ENCODE measurements at places on chromosomes 7 and 10. TPM values are rescaled to one million over a fixed set of nuclear protein-coding genes. Genes with fewer than 3 reads are reported as not detected.

GRCh38 chr10:88114368-88114767, 250.9 kb downstream of the PTEN start:
- H3K27ac ChIP-seq = no peak overlapping the region
- H3K4me1 ChIP-seq = peaks cover 25% of the 10 kb centered on the region
- H3K4me3 ChIP-seq = no peak overlapping the region
- peak; percentile 71 for DNase-seq
- H3K36me3 ChIP-seq = no peaks in the 10 kb centered on the region
- no peaks in the 10 kb centered on the region for H3K27me3 ChIP-seq

GRCh38 chr7:158609313-158609974, 21.8 kb upstream of the PTPRN2 start:
- no peaks in the 10 kb centered on the region for H3K27me3 ChIP-seq
- H3K4me1 ChIP-seq = 0 out of 2 replicates have a peak, but pooled peaks cover 6% of the 10 kb centered on the region
- H3K4me3 ChIP-seq = no peak overlapping the region
- H3K36me3 ChIP-seq = no peaks in the 10 kb centered on the region
- no peak overlapping the region for H3K27ac ChIP-seq

- H3K4me3 ChIP-seq = no peak overlapping the region
- no peak overlapping the region for H3K27ac ChIP-seq
- DNase-seq = no peak
- no peaks in the 10 kb centered on the region for H3K4me1 ChIP-seq
- no peaks in the 10 kb centered on the region for H3K36me3 ChIP-seq
- H3K27me3 ChIP-seq = no peaks in the 10 kb centered on the region
These were observed 57.0 kb upstream of the NMT2 start for GRCh38 chr10:15225511-15225910.

DNA sequence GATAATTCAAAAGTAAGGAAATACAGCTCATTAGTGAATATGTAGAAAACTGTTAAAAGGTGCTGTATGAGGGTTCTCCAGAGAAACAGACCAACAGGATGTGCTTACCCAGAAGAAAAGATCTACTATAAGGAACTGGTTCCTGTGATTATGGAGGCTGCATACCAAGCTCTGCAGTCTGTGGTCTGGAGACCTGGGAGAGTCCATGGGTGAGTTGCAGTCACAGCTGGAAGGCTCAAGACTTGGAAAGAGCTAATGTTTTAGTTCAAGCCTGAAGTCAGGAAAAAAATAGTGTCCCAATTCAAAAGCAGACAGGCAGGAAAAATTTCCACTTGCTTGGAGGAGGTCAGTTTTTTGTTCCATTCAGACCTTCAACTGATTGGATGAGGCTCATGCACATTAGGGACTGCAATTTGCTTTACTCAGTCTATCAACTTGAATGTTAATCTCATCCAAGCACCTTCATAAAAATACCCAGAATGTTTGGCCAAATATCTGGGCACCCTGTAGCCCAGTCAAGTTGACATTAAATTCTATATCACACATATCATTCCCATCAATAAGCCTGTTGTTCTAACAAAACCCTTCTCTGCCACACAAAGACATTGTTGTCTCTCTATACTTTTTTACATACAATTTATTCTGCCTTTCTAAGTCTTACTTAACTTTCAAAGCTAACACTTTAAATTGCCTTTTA, 197.9 kb upstream of the KLF6 start:
- H3K27ac ChIP-seq = no peak overlapping the region
- H3K4me1 ChIP-seq = no peaks in the 10 kb centered on the region
- no peak for DNase-seq

The MGAM2 gene
- 0.07 TPM for total RNA-seq
